Skin of body (tissue), 3 donors: ENCODE measurements at places on chromosomes 7 and 10. TPM values are rescaled to one million over a fixed set of nuclear protein-coding genes. Genes with fewer than 3 reads are reported as not detected.

MKI67 gene
- total RNA-seq = 15.4 TPM

KNDC1 gene
- 1.1 TPM for total RNA-seq

CALML5 gene
- total RNA-seq = 133 TPM

FAM13C gene
- 16.8 TPM for total RNA-seq

IFIT1B gene
- total RNA-seq = 4.9 TPM

AUTS2 gene
- total RNA-seq = 61.0 TPM

NUDT13 gene
- total RNA-seq = 0.59 TPM

MUC3A gene
- total RNA-seq = not detected

SYT15B gene
- 0.59 TPM for total RNA-seq
